Dorsolateral prefrontal cortex (tissue), 122 donors: ENCODE measurements at places on chromosomes 7 and 10. TPM values are rescaled to one million over a fixed set of nuclear protein-coding genes. Genes with fewer than 3 reads are reported as not detected.

Gene ZNF775
- total RNA-seq = 12.2 TPM

Gene UFSP1
- total RNA-seq = 4.2 TPM

Gene PRPS1L1
- not detected for total RNA-seq

Gene RASSF4
- 94.3 TPM for total RNA-seq

Gene AEBP1
- 26.9 TPM for total RNA-seq

Gene TES
- total RNA-seq = 4.9 TPM

Gene IKZF1
- total RNA-seq = 12.0 TPM

Gene UCN3
- not detected for total RNA-seq

Gene PDZD7
- total RNA-seq = 22.9 TPM

Gene PWWP2B
- total RNA-seq = 20.4 TPM

Gene CLDN4
- 0.38 TPM for total RNA-seq

Gene FAM237B
- not detected for total RNA-seq

Gene ZNF746
- 29.9 TPM for total RNA-seq

Gene GNG11
- 5.6 TPM for total RNA-seq

Gene HDAC9
- 77.0 TPM for total RNA-seq

Gene GPR26
- total RNA-seq = 12.4 TPM

Gene GDF2
- not detected for total RNA-seq

Gene ITPRID1
- total RNA-seq = 0.26 TPM

Gene PON3
- 2.7 TPM for total RNA-seq

Gene CAMK2B
- 293 TPM for total RNA-seq

Gene LIPN
- not detected for total RNA-seq

Gene BICC1
- 6.4 TPM for total RNA-seq

Gene FGFR2
- total RNA-seq = 183 TPM

Gene CCDC126
- 15.7 TPM for total RNA-seq

Gene DKK1
- total RNA-seq = 3.2 TPM

Gene TDRD1
- total RNA-seq = 2.0 TPM

Gene MRLN
- total RNA-seq = not detected

Gene PTPRN2
- total RNA-seq = 163 TPM
